ENCODE measurements at places on chromosomes 12 and 14.

DNA sequence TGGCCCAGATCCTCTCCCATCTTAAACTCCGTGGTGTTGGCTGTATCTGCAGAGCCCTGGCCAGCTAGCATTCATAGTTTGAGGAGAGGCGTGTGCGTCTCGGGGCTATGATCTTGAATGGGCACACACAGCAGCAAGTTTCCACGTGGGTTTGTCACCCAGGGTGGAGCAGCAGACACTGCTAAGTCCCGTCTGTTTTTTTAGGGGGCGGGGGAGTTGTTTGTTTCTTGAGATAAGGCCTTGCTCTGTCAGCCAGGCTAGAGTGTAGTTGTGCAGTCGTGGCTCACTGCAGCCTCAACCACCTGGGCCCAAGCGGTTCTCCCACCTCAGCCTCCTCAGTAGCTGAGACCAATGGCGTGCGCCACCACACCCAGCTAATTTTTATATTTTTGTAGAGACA lies 20.1 kb upstream of the TEX22 start:
- no peak for DNase-seq

DNA sequence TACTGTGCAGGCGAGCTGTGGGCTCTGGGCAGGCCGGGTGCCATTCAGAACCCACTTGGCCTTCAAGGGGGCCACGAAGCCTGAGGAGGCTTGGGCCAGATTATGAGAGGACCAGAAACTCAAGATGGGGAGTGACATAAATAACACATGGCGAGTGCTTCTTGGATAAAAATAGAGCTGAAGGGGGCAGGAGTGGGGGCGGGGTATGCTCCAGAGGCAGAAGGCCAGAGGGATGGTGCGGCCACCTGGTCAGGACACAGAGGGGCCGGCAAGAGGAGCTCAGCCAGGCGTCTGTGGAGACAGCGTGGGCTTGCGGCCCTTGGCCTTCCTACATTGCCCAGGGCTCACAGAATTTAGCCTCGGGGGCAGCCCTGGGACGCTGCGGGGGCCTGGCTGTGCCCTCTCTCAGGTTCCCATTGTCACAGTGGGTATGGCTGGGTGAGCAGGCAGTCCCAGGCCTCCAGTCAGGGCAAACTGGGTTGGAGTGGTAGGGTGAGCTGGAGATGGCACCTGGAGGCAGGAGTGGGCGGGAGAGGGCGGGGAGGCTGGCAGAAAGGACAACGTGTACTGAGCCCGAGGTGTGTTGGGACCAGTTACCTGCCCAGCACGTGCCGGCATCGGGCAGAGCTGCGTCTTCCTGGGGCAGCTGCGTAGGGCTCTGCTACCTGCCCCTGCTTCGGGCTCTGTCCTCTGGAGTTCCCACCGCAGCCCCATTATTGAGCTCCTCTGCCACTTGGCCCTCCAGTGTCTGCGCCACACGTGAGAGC lies 7.4 kb upstream of the SLC25A29 start:
- no peak for DNase-seq

DNA sequence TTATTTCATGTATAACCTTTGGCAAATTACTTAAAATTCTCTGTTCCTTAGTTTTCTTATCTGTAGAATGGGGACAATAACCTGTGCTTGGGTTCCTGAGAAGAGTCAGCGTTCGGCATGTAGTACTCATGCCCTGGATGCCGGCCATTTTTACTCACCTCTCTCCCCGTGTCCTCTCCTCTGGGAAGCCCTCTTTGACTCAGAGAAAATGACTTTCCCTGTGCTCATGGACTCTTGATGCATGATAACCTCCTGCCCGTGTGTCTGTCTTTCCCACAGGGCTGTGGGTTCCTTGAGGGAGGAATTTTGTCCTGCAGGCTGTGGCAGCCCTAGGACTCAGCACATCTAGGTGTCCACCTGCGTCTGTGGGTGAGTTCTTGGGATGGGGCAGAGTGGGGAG lies 5.8 kb upstream of the C1RL start:
- DNase-seq = no peak

- DNase-seq = no peak
Measured at GRCh38 chr14:75289840-75290388, 11.3 kb downstream of the FOS start.

- DNase-seq = no peak
Measured at GRCh38 chr12:99059824-99060511, 414.9 kb downstream of the APAF1 start.

- DNase-seq = no peak
Measured at GRCh38 chr12:107663277-107663676, 22.3 kb upstream of the PWP1 start.

DNA sequence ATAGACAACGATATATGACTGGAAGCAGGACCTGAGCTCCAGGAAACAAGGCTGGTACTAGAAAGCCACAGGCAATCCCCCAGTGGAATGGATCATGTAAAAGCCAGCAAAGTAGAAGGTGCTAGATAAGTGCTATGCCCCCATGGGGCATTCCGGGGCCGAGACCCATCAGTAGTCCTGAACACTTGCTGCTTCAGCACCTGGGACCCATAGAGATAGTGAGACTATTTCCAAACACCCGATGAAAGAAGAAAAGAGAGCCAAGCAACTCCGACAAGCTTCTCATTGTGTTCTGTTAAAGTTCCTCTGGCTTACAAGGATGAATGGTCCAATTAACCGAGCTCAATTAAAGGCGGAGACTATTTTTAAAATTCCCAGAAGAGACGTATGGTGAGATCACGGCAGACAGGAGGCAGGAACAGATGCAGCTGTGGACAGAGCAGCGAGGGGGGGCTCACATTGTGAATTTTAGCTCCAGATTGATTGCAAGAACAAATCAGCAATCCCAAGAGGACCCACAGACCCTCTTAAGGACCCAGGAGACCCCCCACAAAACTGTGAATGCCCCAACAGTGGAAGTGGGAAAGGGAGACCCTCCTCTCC lies 142.5 kb upstream of the OVCH1 start:
- DNase-seq = no peak

DNA sequence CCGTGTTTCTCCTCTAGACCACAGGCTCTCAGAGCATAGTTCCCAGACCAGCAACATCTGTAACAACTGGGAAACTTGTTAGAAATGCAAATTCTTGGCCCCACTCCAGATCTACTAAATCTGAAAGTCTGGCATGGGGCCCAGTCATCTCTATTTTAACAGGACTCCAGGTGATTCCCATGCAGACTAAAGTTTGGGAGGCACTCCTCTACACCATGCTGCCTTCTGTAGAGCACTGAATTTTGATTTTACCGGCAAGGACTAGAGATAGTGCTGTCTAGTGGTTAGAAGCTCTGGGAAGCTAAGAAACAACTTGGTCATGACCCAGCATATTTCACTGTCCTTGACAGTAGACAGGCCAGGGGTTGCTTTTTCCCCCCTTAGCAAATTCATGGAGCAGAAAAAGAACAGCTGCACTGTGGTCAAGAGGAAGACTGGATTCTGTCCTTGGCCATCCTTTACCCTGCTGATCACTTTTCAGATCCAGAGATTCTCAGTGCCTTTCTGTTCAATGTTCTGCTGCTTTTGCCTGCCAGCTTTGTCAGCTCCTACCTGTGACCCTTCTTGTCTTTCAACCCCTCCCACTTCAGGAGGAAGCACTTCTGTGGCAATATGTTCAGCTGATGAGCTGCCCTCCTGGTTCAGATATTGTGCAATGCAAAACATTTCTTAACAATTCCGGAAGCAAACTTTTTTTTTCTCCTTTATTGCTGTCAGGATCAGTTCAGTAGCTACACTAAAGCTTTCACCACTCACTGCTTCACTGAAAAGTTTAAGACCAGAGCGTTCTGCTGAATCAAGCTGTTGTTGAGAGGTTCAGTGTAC lies 133.8 kb upstream of the NUDT4 start:
- DNase-seq = no peak

Measured in Panc1 (cell line).